ENCODE measurements at places on chromosomes 3 and 15. TPM values are rescaled to one million over a fixed set of nuclear protein-coding genes. Genes with fewer than 3 reads are reported as not detected.

GRCh38 chr3:59845386-59845785, 795.6 kb upstream of the CFAP20DC start:
- DNase-seq = no peak

- peak; percentile 79 for DNase-seq
These were observed at the start of gene GRM2 for GRCh38 chr3:51706788-51707731. Gene GRM2 (plus strand): TSS chr3:51707068. CDS start chr3:51708984, 1,916 bp downstream.

DNA sequence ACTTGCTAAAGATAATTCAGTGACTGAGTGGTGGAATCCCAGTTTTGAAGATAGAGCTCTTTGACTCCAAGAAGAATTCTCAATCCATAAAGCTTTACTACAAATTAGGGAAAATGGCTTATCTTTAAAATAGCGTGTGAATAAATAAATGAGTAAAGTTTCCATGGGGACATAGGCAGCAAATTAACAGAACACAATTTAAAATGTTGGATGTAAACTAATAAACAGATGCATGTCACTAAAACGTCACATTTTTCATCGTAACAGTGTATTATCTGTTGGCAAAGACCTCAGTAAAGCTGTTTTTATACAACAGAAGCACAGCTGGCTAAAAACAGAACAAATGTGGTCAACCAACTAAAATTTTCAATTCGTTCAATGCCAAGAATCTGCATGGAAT, 913.9 kb upstream of the CFAP20DC start:
- DNase-seq = no peak

GRCh38 chr3:52277071-52277964, 1.1 kb downstream of the WDR82 start:
- DNase-seq = peak; percentile 26

DNA sequence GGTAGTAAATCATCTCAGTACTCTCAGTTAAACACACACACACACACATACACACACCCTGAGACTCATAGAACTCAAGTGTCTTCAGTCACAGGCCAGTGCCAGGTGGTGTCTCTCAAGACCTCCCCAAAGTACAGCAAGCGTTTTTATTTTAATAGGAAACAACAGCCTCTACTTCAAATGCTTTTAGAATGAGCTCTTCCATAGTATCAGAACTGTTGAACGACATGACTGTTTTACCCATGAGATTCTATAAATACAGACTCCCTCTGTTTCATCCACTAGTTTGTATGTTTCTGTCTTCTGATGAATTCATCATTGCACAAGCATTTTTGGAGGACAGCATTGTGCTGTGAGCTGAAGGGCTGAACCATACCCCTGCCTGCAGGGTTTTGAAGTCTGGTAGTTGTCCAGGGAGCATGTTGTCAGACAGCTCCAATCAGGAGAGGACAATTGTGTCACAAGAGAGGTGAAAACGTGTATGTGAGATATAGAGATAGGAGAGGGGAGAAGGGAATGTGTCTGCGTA, 201.0 kb upstream of the BCL6 start:
- no peak for DNase-seq

- DNase-seq = no peak
These were observed 151.1 kb downstream of the GABRB3 start for GRCh38 chr15:26621816-26622215.

Gene ANKRD34C
- not detected for total RNA-seq

Data from NCI-H460 (cell line).